ENCODE measurements at places on chromosomes 2 and 18. TPM values are rescaled to one million over a fixed set of nuclear protein-coding genes. Genes with fewer than 3 reads are reported as not detected.

Gene KIAA2012
- total RNA-seq, result not detected

Gene SERPINB3
- not detected for total RNA-seq

DNA sequence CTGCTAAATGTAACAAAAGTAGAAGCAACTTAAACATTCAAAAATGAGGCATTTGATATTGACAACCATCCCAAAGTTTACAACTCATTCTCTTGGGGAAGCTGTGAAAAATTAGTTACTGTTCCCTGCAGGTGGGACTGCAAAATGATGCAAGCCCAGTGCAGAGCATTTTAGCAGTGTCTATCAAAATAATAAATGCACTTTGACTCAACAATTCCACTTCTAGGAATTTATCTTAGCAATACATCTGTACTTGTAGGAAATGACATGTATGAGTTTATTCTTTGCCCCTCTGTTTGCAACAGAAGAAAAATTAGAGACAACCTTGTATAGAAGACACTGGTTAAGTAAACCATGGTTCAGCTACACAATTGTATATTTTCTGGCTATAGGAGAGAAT, 48.0 kb upstream of the TLK1 start:
- no peak for DNase-seq

DNA sequence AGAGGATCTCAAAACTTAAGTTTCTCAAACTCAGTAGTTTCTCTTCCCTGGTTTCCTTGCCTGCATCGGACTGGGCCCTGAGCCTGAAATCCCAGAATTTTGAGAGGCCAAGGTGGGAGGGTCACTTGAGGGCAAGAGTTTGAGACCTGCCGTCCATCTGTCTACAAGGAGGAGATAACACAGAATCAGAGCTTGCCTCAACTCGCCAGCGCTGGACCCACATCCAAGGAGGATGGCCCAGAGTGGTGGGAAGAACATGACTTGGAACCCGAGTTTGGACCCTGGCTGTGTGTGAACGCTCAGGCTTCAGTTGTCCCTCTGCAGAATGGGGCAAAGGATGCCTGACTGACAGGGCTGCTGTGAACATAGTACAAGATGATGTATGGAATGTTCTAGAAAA, 80.1 kb downstream of the MCFD2 start:
- DNase-seq, result no peak

- no peak for DNase-seq
Measured at GRCh38 chr2:47119001-47119400, 36.1 kb downstream of the STPG4 start.

Measured in H7 (cell line).